ENCODE measurements at places on chromosomes 7 and 10. TPM values are rescaled to one million over a fixed set of nuclear protein-coding genes. Genes with fewer than 3 reads are reported as not detected.

The TUBAL3 gene
- total RNA-seq, result 0.72 TPM

The PFKP gene
- total RNA-seq, result 316 TPM

The MICU1 gene
- total RNA-seq, result 49.2 TPM

The TMEM270 gene
- not detected for total RNA-seq

The ZWINT gene
- total RNA-seq, result 0.98 TPM

The TSPAN12 gene
- total RNA-seq, result 78.6 TPM

The PROSER2 gene
- 0.75 TPM for total RNA-seq

GRCh38 chr10:15378569-15378968 is 7.5 kb upstream of the FAM171A1 start:
- DNase-seq, result no peak

DNA sequence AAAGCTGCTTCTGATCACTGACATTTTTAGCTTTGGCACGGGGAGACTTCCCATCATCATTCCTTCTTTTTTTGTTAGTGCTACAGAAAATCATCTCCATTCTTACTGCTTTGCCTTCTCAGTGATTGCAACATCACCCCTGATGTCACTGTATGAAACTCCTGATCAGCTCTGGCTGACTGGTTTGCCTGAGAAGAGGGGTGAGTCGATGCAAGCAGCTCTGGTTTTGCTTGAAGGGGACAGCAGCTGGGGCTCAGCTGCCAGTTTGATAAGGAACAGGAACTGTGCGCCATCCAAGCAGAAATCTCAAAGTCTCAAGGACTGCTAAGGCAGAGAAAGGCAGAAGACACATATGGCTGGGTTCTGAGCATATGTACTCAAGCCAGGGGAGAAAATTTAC is 808.5 kb upstream of the CELF2 start:
- DNase-seq, result no peak

DNA sequence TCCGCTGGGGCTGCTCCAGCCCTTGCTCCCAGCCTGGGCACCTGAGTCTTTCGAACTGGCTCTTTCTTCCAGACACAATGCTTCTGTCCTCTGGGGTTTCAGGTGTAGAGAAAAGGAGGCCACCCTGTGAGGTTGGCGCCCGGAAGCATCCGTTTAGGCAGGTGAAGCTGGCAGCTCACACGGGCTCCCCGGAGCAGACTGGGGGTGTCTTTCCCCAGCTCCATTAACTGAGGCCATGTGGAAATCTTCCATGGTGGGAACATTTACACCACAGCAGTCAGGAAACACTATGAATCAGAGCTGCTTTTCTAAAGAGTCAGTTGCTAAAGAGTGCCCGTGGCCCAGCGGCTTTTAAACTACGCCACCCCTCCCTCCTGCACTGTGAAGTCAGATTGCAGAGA is 29.2 kb downstream of the PRKAG2 start:
- no peak for DNase-seq

- no peak for DNase-seq
These were observed 106.6 kb downstream of the PLXNA4 start for GRCh38 chr7:132469681-132470080.

- no peak for DNase-seq
These were observed 143.5 kb downstream of the ELFN1 start for GRCh38 chr7:1813394-1814088.

- no peak for DNase-seq
These were observed 196.1 kb upstream of the PRSS1 start for GRCh38 chr7:142553216-142553615.

DNA sequence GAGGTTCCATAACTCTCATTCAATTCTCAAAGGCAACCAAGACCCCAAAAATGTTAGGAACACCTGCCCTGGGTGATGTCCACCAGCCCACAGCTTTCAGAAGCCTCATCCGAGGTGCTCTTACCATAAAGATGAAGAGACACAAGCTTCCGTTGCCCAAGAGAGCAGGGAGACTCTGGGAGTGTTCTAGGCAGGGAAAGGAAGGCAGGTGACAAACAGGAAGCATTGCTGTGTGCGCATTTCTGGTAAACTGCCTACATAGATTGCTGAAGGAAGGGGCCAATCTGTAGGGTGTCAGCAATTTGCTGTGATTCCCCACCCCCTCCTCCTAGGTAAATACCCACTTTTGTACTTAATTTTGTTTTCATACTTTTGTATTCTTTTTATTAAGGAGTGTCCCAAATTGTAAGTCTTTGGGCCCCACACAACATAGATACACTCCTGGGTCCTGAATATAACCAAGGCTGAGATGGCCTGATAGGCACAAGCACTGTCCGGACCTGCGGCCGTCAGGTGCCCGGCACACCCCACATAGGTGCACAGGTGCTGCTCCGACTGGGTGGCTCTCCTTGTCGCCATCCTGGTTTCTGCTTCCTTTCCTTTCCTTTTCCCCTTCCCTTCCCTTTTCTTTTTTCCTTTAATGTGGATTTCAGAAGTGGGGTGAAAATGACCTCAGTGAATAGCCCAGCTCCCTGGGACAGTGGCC is 51.4 kb upstream of the SMNDC1 start:
- DNase-seq, result no peak

- DNase-seq, result no peak
These were observed 206.5 kb downstream of the DNAJB6 start for GRCh38 chr7:157543276-157543675.
